ENCODE measurements at places on chromosomes 11 and 22.
A peak's percentile ranks its signal among the peaks of the same experiment; 100 is the strongest.

GRCh38 chr11:35714882-35715627 is 52.5 kb downstream of the TRIM44 start:
- no peaks in the 10 kb centered on the region for H3K36me3 ChIP-seq
- no peak for DNase-seq
- no peak overlapping the region for H3K4me3 ChIP-seq
- H3K27me3 ChIP-seq, result no peaks in the 10 kb centered on the region
- H3K4me1 ChIP-seq, result peaks cover 18% of the 10 kb centered on the region

DNA sequence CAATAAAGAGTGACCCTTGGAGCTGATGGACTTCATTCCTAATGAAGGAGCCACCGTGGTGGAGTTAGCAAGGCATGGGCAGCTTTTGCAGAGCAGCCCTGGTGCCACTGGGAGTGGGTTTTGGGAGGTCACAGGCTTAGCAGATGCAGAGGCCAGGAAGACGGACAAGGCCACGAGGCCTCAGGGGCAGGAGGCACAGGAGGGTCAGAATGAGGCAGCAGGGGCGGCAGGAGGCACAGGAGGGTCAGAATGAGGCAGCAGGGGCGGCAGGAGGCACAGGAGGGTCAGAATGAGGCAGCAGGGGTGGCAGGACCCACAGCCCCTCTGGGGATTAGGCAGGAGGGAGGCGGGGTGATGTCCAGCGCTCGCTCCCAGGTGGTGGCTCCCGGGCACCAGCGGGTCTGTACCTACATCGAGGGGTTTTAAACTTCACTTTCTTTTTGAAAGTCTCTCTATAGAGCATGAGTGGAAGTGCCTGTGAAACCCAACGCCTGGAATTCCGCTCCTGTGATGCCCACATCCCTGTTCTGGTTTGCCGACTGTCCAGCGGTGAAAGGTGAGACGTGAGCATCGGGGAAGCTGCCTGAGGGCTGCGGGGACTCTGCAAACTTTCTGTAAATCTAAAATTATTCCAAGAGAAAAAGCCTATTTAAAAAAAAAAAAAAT is 521.6 kb downstream of the BRD1 start:
- DNase-seq, result no peak
- peaks cover 66% of the 10 kb centered on the region for H3K27me3 ChIP-seq
- H3K4me1 ChIP-seq, result peaks cover 7% of the 10 kb centered on the region
- H3K27ac ChIP-seq, result no peak overlapping the region
- no peak overlapping the region for H3K4me3 ChIP-seq
- H3K36me3 ChIP-seq, result peaks cover 2% of the 10 kb centered on the region

GRCh38 chr22:46073683-46074504 is 76.4 kb upstream of the PPARA start:
- no peaks in the 10 kb centered on the region for H3K27me3 ChIP-seq
- peak overlapping the region; percentile 73 for H3K4me3 ChIP-seq
- peak overlapping the region; percentile 43 for H3K27ac ChIP-seq
- H3K4me1 ChIP-seq, result peaks cover 32% of the 10 kb centered on the region
- peak; percentile 5 for DNase-seq

- no peaks in the 10 kb centered on the region for H3K36me3 ChIP-seq
- no peak overlapping the region for H3K4me3 ChIP-seq
- DNase-seq, result no peak
- H3K27ac ChIP-seq, result no peak overlapping the region
- no peaks in the 10 kb centered on the region for H3K27me3 ChIP-seq
Measured at GRCh38 chr11:129767827-129768226, 47.8 kb upstream of the TMEM45B start.
